ENCODE measurements at places on chromosomes 1 and 21.

- DNase-seq = no peak
Measured at GRCh38 chr1:236214761-236215160, 67.0 kb downstream of the ERO1B start.

- DNase-seq = no peak
Measured at GRCh38 chr1:30360281-30360680, 363.1 kb downstream of the MATN1 start.

- no peak for DNase-seq
Measured at GRCh38 chr1:94982398-94982797, 55.5 kb upstream of the CNN3 start.

GRCh38 chr1:11355559-11356475 is 82.8 kb downstream of the UBIAD1 start:
- DNase-seq = no peak

- no peak for DNase-seq
Measured at GRCh38 chr1:45908611-45909140, 105.3 kb downstream of the MAST2 start.

DNA sequence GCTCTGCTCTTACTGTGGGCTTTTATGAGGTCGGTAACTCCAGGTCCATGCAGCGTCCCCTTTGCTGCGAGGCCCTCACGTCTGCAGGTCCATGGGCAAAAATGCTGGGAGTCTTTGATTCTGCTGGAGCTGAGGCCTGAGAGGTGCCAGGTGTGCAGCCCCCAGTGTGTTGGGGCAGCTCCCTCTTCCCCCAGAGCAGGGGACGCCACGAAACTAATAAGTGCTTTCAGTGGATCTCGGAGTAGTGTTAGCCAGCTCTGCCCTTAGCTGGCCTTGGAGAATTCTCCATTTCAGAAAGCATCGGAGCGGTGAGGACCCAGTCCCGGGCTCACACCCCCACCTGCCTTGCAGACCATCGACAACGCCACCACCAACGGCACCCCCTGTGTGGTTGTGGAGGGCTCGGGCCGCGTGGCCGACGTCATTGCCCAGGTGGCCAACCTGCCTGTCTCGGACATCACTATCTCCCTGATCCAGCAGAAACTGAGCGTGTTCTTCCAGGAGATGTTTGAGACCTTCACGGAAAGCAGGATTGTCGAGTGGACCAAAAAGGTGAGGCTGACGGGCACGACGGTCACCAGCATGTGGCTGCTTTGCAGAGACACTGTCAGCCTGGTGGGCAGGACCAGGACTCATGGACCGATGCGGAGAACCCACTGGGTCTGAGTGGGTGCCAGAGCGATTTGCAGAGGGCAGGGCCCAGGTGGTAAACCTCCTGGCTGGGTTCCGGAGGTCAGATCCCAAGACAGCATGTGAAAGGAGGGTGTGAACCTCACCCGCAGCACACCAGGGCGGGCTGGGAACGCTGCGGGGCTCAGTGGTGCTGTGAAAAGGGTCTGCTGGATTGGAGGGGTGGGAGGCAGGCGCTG is 25.5 kb downstream of the TRPM2 start:
- DNase-seq = no peak

DNA sequence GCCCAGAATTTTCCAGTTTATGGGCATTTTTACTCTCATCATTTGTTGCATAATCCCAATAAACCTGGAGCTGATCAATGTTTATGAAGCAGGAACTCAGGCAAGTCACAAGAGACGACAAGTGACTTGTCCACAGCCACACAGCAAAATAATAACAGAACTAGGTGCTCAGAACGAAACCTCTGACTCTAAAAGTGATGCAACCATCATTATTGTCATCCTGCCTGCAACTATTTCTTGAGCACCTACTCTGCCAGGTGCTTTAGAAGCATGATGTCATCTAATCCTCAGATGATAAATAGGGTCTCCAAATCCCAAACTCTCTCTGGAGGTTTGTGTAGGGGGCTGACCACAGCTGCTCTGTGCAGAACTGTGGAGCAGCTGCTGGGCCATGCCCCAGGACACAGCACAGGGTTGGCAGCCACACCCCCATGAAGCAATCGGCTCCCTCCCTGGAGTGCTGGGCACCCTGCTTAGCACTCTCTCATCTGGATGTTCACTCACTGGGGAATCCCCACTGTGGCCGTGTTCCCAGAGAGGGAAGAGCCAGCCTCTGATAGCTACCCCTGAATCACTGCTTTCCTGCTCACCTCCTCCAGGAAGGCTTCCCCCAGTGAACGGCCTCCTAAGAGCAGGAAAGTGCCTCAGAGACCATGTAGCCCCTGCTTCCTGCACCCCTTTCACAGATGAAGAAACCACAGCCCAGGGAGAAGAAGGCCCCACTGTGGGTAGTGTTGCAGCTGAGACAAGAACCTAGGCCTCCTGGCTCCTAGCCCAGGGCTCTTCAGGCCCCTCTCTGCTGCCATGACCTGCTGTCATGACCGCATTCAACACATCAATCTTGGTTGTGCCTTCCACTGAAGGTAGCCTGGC is 2.1 kb downstream of the TTC22 start:
- no peak for DNase-seq

GRCh38 chr21:35575280-35575915 is 484.9 kb downstream of the SETD4 start:
- no peak for DNase-seq

DNA sequence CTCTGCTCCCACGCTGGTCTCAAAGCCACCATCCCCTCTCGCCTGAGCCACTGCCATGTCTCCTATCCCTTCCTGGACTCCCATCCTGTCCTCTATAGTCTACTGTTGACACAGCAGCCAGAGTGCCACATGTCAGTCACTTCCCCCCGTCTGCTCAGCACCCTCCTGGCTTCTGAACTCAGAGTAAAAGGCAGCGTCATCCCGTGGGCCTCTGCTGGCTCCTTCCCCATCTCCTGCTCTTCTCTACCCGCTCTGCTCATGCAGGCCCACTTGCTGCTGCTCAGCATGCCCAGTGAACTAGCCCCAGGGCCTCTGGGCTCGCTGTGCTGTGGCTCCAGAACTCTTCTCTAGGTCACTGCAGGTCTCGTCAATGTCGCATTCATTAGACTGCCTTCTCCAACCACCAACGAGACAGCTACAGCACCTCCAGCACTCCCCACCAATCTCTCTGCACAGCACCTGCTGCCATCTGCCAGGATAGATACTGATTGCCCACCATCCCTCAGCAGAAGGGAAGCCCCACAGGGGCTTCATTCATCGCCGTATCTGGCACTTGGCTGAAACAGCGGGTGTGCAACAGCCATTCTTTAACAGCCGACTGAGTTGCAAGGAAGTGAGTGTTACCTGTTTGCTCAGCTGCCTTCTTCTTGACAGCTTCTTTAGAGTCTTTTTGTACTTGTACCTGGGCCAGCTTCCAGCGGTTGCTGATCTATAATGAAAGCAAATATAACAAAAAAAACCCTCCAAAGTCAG is 11.8 kb upstream of the SRM start:
- DNase-seq = no peak

GRCh38 chr1:61486783-61487536 is 238.0 kb downstream of the TM2D1 start:
- DNase-seq = no peak

GRCh38 chr1:110272045-110272444 is 61.9 kb downstream of the KCNC4 start:
- DNase-seq = no peak

All from cerebellar nuclear complex (tissue), 1 donor.